ENCODE measurements at places on chromosomes 5 and 9.
A peak's percentile ranks its signal among the peaks of the same experiment; 100 is the strongest.

GRCh38 chr5:81052325-81052724 is 92.2 kb downstream of the RASGRF2 start:
- no peak for DNase-seq

GRCh38 chr9:116668970-116669695 is 18.0 kb upstream of the TRIM32 start:
- DNase-seq = no peak

- no peak for DNase-seq
Observed at GRCh38 chr5:91379246-91379913, 3.7 kb downstream of the ARRDC3 start.

DNA sequence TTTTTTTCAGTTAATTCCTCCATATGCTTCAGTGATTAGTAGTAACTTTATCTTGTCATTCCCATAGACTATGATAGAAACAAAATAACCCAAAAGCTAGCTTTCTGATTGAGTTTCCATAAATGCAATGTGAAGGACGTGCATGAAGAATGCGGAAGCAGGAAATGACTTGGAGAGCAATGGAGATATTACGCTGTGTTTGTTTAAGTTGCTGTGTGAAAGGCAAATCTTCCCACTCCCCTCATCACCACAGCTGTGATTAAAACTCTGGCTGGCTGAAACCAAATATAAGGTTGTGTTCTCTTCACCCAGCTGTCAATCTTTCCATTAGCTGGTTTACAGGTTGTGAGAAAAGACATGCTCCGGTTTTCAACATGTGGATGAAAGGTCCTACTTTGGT is 83.9 kb downstream of the NR2F1-AS1 start:
- DNase-seq = no peak

DNA sequence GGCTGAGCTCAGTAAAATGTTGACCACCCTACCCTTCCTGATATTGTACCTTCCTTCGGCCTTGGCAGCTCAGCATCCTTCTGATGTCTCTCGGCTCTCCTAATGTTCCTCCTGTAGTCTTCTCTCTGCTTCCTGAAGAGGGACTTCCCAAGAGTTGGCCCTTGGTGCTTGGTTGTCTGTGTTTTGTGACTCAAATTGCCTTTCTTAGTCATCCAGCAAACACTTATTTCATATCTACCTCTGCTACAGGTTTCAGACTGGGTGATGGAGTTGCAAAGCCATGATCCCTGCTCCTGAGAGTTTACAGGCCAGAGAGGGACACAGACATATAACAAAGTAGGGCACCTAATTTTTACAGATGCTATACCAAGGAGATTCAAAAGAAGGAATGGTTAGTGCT is 70.1 kb downstream of the SV2C start:
- DNase-seq = no peak

- DNase-seq = no peak
Observed at GRCh38 chr5:168746893-168747640, 167.9 kb upstream of the PANK3 start.

DNA sequence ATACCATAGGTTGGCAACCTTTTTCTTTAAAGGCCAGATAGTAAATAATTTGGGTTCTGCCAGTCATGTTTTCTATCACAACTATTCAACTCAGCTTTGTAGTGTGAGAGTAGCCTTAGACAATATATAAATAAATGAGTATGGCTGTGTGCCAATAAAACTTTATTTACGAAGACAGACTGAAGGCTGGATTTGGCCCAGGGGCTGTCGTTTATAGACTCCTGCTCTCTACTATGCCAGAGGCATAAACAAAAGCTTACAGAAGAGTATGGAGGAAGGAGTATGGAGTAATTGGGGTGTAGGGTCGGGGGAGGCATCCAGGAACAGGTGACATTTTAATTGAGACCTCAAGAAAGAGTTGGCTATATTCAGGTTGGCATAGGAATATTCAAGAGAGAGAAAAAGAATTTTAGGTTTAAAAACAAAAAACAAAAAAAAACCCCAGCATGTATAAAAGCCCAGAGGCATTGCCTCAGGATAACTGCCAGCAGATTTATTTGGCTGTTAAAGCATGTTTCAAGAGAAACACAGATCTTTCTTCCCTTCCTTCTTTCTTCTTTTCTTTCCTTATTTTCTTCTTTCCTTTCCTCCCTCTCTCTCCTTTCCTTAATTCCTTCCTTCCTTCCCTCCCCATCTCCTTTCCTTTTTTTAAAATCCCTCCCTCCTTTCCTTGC is 39.9 kb downstream of the SLIT3 start:
- no peak for DNase-seq

GRCh38 chr5:10387690-10388089 is 34.2 kb downstream of the MARCHF6 start:
- no peak for DNase-seq

DNA sequence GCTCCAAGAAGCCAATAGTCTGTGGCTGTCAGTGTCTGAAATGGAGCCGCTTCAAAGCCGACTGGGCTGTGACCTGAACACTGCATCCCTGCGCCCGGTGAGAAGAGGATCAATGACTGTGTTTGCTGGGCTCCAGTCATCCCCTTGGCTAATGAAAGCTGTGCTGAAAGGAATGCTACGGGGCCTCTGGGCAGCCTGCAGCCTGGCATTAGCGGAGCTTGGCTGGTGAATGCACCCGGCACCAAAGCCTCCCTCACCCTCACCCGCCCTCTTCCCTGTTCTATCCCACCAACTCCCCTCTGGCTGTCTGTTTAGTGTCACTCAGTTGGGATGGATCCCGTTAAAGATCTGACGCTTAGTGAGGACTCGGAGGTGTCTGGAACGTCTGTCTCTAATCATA is 355.3 kb downstream of the BNC2 start:
- DNase-seq = no peak

GRCh38 chr9:73951147-73951546 is 546.0 kb upstream of the RORB start:
- no peak for DNase-seq

- DNase-seq = no peak
Observed at GRCh38 chr5:57313716-57314115, 139.9 kb downstream of the GPBP1 start.

- DNase-seq = no peak
Observed at GRCh38 chr5:175685701-175686350, 28.0 kb downstream of the HRH2 start.

- DNase-seq = peak; percentile 20
Observed at GRCh38 chr5:43137326-43137725, 16.6 kb downstream of the ZNF131 start.

- no peak for DNase-seq
Observed at GRCh38 chr9:136348691-136349090, 14.9 kb downstream of the DNLZ start.

GRCh38 chr9:12681620-12682019 is 11.6 kb upstream of the TYRP1 start:
- DNase-seq = no peak

DNA sequence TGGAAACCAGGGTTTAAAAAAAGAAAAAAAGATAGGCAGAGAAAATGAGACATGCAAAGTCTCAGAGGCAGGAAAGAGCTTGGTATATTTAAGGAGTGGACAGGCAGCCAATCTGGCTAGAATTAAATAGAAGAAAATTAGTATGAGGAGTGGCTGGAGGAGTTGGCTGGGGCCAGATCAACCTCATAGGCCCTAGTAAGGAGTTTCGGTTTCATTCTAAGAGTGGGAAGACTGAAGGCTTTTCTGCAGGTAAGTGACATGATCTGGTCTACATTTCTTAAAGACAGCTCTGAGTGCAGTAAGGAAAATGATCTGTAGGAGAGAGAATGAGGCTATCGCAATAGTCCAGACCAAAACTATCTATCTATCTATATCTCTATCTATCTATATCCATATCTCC is 27.5 kb downstream of the ADRB2 start:
- DNase-seq = no peak

DNA sequence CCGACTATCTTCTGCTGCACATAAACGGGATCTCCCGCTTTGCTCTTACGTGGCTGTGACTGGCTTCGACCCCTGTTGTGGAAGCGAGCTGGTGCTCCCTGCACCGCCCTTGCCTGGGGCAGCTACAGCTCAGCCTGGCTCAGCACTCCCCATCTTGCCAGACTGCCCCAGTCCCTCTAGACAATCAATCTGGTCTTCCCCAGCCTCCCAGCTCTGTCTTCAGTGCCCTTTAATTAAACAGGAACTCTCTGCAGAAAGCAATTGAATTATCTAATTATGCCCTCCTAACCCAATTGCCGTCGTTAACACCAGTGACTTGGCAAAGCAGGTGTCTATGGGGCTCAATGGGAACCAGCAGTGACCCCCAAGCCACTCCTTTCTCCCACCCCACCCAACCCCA is 18.9 kb upstream of the NTNG2 start:
- DNase-seq = no peak

GRCh38 chr9:94808926-94809700 is 82.6 kb downstream of the AOPEP start:
- no peak for DNase-seq

- no peak for DNase-seq
Observed at GRCh38 chr5:168015506-168015905, 275.9 kb upstream of the WWC1 start.

DNA sequence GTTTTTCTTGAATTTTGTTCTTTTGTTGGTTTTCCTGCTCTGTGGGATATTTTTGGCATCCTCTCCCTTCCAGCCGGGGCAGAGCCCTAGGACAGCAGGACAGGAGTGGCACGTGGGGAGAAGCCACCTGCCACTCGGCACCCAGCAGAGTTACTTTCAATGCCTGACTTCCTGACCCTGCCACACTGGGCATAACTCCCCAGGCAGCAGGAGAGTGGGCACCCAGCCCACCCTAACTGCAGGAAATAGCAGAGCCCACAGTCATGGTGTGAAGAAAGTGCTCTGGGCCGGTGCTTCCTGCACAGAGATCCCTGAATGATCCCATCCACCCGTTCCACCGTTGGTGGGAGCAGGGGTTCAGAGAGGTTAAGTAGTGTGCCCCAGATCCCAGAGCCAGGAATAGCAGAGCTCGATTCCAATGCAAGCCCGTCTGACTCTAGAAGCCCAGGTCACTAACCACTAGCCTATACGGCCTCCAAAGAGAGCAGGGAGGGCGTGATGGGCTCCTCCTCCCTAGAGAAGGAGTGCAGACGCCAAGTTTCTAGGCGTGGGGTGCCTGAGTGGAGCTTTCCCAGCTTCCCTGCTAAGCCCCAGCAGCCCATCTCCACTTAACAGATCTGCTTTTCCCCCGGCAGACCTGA is 8.1 kb upstream of the NUP214 start:
- DNase-seq = no peak

GRCh38 chr5:74357827-74358226 is 282.7 kb downstream of the ENC1 start:
- DNase-seq = no peak

DNA sequence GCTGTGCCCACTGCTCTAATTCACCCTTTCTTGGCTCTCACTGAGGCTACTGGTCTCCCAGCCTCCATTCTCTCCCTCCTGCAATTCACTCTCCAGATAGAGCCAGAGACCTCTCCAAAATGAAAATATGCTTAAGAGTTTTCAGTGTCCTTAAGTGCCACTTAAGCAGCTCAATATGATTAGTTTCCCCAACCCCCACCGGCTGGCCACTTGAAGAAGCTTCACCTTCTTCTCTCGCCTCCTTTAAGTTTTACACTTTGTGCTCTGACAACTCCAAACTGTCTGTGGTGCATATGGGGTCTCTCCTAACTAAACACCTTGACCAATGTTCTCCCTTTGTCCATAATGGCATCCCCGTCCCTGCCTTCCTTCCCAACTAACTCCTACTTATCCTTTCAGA is 53.4 kb downstream of the CDK5RAP2 start:
- no peak for DNase-seq

- no peak for DNase-seq
Observed at GRCh38 chr9:133257465-133257956, 17.5 kb downstream of the ABO start.

DNA sequence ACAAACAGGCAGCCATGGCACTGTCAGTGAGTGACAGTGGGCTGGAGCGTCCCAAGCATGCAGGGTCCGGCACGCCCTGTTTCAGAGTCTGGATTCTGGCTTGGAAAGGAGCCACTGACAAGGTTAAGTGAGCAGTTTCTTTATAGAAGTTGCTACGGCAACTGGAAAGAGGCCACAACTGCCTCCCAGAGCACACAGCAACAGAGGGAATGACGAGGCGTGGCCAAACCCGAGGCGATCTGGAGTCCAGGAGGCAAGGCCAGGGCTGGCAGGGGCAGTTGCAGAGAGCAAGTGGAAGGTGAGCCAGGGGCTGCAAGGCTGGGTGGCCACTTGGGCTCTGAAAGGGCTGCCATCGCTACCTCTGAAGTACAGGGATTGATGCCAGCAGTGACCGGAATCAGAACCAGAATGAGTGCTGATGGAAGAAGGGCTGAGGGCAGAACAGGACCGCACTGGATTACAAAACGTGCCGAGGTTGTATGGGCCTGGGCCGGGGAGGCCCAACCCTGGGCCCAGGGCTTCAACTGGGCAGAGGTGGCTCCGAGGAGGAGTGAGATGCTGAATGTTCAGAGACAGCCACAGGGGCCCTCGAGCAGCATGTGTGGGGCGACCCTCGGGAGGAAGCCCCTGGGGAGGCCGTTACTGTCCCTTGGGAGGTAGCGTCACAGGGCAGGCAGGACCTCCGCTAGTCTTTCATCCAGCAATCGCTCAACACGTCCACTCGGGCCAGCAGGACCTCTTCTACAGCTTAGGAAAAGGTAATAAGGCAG is 4.6 kb downstream of the MRPL41 start:
- DNase-seq = no peak

DNA sequence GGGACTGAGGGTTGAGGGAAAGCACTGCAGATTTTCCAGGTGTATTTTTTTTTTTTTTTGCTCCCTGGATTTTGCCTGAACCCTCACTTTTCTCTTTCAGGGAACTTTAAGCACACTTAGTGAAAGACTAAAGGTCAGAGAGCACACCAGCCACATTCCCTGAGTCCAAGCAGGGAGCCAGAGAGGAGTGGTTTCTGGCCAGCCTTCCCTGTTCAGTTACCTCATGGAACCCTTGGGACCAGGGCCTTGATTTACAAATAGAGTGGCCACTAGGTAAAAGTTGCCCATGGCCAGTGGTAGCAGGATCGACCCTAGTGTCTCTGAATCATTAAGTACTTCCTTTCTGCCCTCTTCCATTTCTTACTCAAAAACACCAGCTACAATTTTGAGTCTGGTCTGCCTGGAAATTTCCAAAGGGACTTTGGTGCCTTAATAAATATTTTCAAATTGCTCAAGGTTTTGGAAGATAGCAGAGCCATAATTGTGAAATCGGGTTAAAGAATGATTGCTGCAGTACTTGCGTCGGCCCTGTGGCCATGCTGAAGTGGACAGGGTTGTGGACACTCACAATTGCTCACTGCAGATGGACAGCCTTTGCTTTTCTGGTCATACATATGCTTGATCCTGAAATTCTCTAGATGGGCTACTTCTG is 14.5 kb downstream of the PALM2AKAP2 start:
- DNase-seq = no peak

DNA sequence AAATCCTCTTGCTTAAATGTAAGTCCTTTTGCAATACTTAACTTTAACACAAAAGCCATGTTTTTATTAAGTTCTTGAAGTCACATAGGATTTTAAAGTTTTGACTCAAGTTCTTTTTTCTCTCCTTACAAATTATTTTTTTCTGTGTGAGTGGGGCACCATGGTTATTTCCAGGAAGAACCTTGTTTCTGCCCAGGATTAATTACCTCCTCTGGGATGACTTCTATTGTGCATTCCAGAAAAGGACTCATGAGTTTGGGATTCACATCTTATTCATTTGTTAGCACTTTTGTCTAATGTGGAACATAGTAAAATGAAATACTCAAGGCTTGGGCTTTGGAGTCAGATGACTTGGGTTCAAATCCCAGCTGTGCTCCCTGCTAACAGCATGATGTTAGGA is 421.4 kb upstream of the WWC1 start:
- DNase-seq = no peak

- no peak for DNase-seq
Observed at GRCh38 chr9:19994296-19994695, 205.5 kb upstream of the SLC24A2 start.

Measured in GM19239 (cell line).